ENCODE measurements at places on chromosomes 6 and 20.

DNA sequence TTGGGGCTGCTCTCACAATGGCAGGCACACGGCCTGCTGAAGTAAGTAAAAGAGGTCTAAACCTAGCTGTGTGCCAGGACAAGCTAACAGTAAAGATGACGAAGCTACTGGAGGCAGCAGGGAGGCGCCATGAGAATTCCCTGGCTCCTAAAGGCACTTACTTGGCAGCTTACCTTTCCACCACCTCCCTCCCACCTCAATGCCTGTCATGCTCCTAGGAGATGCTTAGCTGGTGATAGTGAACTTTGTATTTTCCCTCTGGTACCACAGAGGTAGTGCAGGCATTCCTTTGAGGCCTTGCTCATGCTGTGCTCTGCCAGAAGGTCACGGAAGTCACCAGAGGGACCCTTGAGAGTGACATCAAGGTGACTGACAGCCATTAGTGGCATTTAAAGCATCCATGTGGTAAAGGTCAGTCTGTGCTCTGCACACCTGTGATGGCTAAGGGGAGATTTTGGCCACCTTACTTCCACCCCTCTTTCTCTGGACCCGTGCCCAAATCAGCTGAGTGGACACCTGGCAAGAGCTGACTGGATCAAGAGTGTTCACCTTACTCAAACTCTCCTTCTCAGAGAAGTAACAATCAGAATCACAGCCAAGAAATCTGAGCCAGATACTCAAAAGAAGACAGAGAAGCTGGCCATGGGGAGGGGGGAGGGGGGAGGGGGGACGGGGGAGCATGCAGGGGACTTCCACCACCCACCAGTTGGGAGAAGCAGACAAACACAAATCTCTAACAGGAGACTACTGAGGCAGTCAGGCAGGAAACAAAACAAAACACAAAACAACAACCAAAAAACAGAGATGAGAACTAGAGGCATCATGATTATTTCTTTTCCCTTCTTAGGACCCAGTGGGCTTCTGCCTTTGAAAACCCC is 2.9 kb downstream of the FKBP1A start:
- DNase-seq, result no peak

DNA sequence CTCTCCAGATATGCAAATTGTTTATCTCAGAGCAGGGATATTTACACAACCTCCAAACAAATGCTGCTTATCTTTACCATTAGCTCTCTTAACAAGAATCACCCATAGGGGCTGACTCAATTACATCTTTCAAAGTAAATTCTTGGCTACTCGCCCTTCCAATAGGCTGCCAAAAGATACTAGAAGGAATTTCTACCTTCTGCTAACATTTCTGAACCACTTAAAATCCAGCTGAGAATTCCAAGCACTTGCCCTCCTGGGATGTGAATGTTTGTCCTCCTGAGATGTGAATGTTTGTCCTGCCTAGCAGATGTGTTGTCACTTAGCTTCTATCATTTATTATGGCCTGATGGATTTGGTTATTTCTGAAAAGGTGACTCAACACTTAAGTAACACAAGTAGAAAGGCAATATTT is 388.0 kb downstream of the GJA1 start:
- DNase-seq, result no peak

GRCh38 chr6:93584300-93584699 is 164.9 kb upstream of the EPHA7 start:
- no peak for DNase-seq

DNA sequence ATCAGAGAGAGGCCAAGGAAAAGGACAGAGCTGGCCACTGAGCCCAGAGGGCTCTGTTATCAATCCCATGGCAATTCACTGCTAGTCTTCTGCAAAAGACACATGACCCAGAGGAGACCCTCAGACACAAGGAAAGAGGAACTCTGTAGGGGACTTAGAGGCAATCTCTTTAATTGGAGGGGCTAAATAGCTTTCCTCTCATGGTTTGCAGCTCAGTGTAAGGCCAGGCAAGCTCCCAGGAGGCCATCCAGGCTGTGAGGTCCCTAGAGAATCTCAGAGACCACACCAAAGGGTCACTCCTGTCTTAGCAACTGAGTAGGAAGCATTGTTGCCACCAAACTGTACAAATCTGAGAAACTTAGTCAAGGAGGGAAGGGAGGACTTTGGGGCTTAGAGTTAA is 10.0 kb upstream of the HLA-DOA start:
- DNase-seq, result no peak

DNA sequence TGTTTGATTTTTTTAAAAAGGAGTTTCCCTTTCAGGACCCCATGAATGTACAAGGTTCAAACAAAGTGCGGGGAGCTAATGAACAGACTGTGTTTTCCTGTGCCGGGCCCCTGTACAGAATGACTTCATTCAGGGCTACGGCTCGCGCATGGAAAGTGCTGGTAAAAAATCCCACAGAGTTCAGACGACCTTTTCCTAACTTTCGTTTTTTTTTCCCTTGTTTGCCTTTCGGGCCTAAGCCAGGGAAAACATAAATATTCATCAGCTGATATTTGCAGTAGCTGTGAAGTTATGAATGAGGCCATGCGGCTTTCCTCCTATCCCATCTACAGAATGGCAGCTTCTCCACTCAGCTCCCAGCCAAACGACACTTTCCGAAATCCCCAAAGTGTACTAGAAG is 74.0 kb downstream of the HAO1 start:
- no peak for DNase-seq

GRCh38 chr6:139853302-139853992 is 479.0 kb upstream of the CITED2 start:
- no peak for DNase-seq

- no peak for DNase-seq
Observed at GRCh38 chr6:132218059-132218696, 183.1 kb downstream of the MOXD1 start.

DNA sequence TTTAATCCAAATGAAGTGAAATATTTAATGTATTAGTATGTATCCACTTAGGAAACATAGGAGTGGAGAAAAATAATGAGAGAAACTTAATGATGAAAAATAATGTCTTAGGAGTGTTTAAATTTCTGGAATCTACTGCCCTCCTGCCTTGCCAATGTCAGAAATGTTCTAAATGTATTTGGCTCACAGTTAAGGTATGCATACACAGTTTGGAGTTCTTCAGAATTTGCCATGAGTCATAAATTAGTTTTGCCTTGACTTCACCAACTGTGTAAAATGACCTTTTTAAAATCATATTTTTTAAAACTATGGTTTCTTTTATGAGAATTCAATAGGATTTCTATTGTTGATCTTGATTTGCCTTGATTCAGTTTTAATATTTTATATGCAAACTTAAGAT is 191.7 kb upstream of the HSF2 start:
- DNase-seq, result no peak

DNA sequence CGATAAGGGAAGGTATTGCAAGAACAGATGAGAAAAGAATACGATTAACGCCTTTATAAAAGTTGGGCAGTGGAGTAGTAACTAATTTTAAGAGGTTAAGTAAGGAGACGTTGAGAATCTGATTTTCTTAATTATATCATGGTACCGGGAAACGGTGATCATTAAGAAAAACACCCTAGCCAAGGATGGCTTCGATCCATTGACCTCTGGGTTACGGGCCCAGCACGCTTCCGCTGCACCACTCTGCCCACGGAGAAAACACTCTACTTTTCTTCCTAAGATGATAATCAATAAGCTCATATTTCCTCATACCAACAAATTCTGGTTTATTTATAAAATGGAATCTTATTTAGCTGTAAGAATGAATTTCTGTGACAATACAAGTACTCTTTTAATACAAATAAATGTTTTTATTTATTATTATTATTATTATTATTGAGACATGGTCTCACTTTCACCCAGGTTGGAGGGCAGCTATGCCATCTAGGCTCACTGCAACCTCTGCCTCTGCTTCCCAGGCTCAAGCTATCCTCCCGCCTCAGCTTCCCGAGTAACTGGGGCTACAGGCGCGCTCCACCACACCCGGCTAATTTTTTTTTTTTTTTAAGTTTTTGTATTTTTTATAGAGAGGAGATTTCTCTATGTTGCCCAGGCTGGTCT is 8.3 kb downstream of the POM121L2 start:
- DNase-seq, result no peak

GRCh38 chr20:45406260-45407066 is 1.6 kb upstream of the DBNDD2 start:
- DNase-seq, result peak; percentile 50

DNA sequence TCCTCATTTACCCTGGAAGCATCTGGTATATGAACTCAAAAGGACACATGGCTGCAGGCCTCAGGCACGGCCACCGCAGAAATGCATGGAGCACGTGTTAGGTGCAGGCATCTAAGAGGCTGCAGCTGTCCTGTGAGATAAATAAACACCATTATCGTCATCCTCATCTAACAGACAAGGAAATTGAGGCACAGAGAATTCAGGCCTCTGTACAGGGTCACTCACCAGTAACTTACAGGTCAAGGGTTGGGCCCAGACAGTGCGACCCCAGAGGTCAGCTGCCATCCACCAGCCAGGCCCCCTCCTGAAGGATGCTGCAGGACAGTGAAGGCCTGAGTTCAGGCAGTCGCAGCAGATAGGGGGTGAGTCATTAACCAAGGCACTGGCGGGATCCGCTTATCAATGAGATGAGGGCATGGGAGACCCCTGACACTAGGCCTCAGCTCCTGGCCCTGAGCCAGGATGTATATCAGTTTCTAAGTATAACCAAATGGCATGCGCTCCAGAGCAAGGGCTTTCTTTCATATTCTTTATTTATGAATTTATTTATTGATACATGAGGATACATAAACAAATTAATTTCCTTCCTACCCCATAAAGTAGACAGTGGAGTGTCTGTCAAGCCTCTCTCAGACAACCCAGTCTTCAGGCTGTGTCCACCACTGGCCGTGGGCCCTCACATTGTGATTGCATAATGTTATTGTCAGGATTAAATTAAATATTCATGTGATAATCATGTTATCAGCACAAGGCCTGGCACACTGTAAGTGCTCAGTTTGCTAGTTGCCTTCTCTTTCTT is 316.9 kb downstream of the QKI start:
- no peak for DNase-seq

- no peak for DNase-seq
Observed at GRCh38 chr6:43812850-43813578, 43.0 kb downstream of the VEGFA start.

DNA sequence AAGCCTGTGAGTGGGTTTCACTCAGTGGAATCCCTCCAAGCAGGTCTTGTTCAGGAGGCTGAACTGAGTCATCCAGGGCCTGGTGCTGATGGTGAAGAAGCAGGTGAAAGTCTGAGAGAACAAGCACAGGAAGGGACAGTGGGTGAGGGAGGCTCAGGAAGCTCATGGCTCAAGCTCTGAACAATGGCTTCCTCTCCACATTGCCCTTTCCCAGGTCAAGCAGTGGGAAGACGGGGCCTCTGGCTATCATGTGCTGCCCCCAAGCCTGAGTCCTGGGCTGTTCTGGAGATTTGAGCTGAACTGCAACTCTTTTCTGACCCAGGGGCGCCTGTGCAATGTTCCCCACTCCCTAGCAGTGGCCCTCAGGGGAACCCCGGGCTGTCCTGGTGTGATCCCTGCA is 3.4 kb downstream of the CST9L start:
- DNase-seq, result no peak

- no peak for DNase-seq
Observed at GRCh38 chr6:29633534-29633905, 537 bp upstream of the GABBR1 start.

GRCh38 chr6:141395443-141396008 is 737.2 kb upstream of the GJE1 start:
- no peak for DNase-seq

DNA sequence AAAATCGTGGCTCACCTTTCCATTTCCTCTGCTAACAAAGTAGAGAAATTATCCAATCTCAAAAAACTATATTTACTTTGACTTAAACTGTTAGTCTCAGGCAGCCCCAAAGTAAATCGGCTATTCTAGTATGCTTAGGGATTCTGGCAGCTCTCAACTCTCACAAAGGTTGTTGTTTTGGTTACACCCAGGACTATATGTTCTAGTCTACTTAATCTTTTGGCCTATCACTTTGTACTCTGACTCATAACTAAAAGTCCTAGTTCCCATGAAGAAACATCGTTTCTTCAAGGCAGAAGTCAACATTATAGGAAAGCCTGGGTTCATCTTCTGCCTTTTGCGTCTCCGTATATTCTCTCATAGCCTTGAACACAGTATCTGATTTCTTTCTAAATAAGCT is 42.3 kb downstream of the MYLK4 start:
- no peak for DNase-seq

- DNase-seq, result no peak
Observed at GRCh38 chr6:169984181-169985120, 233.0 kb downstream of the ERMARD start.

GRCh38 chr6:117477988-117478852 is 4.3 kb upstream of the DCBLD1 start:
- no peak for DNase-seq

DNA sequence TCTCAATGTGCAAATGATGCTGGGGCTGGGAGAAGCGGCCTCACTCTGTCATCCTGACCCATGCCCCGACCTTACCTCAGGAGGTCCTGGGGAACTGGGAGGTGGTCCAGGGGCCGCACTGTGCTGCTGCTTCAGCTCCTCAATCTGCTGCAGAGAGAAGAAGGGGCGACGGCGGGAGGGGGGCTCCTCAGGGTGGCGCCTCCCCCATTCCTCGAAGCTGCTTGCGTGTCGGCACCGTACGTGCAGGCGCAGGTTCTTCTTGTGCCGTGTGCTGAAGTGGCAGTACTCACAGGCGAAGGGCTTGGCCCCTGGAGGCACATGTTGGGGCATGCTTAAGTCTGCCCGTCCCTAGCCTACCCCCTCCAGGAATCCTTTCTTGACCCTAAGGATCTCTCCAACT is 12.9 kb downstream of the ZNF335 start:
- no peak for DNase-seq

GRCh38 chr6:31225735-31226134 is 46.2 kb downstream of the HLA-C start:
- no peak for DNase-seq

- DNase-seq, result no peak
Observed at GRCh38 chr6:166504100-166504499, 82.4 kb downstream of the RAMACL start.

DNA sequence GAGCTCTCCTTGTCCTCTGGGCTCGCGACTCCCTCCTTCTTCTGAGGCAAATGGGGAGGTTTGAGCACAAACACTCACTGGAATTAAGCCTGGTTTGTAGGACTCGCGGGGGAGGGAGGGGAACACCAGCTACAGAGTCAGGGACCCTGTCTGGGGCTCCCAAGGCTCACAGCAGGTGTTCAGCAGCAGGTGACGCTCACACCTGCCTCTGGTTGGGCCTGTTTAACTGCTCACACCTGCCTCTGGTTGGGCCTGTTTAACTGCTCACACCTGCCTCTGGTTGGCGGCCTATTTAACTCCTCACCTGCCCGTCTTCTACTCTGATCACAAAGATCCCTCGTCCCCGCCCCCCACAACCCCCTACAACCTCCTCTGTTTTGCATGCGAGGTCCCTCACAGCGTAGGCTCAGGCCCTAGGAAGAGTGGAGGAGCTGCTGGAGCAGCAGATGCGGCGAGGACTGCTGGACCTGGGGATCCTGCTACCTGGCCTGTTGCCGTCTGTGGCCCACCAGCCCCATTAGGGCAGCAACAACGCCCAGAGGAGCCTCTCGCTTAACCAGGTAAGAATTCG is 181.9 kb downstream of the ERMARD start:
- no peak for DNase-seq

GRCh38 chr20:19631410-19631809 is 126.6 kb upstream of the RIN2 start:
- no peak for DNase-seq

GRCh38 chr6:26172608-26172968 is 85.4 kb downstream of the HFE start:
- no peak for DNase-seq
